ENCODE measurements at places on chromosomes 2 and 18. TPM values are rescaled to one million over a fixed set of nuclear protein-coding genes. Genes with fewer than 3 reads are reported as not detected.

DNA sequence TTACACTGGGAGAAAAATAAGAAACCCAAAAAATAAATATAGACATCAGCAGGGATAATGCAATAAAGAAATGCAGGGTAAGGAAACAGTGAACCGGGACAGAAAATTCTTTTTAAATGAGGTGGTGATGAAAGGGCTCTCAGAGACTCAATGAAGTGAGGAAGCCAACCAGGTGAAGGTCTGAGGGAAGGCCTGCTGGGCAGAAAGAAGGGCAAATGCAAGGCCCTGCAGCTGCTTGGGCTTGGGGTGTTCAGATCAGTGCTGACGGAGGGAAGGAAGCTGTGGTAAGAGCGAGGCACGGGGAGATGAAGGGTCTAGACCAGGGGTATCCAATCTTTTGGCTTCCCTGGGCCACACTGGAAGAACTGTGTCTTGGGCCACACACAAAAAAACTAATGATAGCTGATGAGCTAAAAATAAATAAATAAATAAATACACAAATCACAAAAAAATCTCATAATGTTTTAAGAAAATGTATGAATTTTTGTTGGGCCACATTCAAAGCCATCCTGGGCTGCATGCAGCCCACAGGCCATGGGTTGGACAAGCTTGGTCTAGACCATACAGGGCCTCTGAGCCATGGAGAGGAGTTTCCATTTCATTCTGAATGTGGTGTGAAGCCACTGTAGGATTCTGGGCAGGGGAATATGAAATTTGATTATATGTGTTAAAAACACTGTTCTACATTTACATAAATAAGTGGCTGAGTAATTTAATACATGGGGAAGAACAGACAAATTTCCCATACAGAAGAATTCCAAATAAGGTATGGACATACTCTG is 96.3 kb upstream of the DNMT3A start:
- H3K4me1 ChIP-seq: no peaks in the 10 kb centered on the region
- H3K4me3 ChIP-seq: no peak overlapping the region
- H3K36me3 ChIP-seq: no peaks in the 10 kb centered on the region

DNA sequence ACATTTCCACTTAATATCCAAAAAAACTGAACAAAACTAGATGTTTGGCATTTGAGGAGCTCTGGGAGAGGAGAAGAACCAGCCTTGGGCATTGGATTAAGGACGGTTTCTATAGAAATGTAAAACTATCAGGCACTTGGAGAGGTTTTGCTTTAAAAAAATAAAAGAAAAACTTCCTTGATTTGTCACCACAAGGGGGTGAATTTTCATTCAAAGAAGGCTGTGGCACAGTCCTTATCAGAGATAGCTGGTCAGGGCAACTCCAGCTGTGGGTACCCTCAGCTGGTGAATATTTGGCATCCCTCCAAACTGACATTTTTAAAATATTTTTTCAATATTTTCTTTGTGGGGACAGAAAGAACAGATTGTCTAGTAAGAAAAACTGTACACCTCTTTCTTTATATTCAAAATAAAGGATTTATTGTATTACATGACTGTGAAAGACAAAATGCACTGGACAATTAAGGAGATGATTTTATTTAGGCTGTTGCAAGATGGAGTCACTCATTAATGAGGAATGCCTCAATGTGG is 46.1 kb upstream of the TBC1D8 start:
- no peaks in the 10 kb centered on the region for H3K36me3 ChIP-seq
- H3K4me3 ChIP-seq: no peak overlapping the region
- no peaks in the 10 kb centered on the region for H3K27me3 ChIP-seq
- H3K4me1 ChIP-seq: no peaks in the 10 kb centered on the region
- no peak for DNase-seq

DNA sequence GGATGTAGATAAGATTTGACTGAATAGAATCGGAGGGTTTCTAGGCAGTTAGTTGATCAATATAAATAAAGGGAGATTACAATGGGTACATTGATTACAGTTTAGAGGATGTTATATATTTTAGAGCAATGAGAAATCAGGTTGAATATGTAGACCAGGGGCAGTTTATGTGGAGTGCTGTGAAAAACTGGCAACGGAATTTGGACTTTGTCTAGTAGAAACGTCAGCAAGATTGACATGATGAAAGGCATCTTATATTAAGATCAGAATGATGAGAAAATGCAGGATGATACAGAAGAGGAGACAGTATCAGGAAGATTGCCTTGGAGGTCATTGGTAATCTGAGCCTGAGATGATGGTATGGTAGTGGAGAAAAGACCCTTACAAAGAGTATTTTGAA is 39.9 kb downstream of the RAB10 start:
- H3K27ac ChIP-seq: no peak overlapping the region
- no peak for DNase-seq
- no peaks in the 10 kb centered on the region for H3K36me3 ChIP-seq
- H3K4me1 ChIP-seq: peaks cover 13% of the 10 kb centered on the region
- H3K27me3 ChIP-seq: no peaks in the 10 kb centered on the region

GRCh38 chr2:201401815-201402214 is 44.7 kb upstream of the FLACC1 start:
- H3K27me3 ChIP-seq: no peaks in the 10 kb centered on the region
- DNase-seq: no peak
- H3K36me3 ChIP-seq: peaks cover 12% of the 10 kb centered on the region

TSGA10 gene
- 16.8 TPM for polyA plus RNA-seq

FNDC4 gene
- polyA plus RNA-seq: not detected
